ENCODE measurements at places on chromosomes 5 and 9.

GRCh38 chr5:84088996-84089395, 295.7 kb downstream of the EDIL3 start:
- DNase-seq, result no peak

DNA sequence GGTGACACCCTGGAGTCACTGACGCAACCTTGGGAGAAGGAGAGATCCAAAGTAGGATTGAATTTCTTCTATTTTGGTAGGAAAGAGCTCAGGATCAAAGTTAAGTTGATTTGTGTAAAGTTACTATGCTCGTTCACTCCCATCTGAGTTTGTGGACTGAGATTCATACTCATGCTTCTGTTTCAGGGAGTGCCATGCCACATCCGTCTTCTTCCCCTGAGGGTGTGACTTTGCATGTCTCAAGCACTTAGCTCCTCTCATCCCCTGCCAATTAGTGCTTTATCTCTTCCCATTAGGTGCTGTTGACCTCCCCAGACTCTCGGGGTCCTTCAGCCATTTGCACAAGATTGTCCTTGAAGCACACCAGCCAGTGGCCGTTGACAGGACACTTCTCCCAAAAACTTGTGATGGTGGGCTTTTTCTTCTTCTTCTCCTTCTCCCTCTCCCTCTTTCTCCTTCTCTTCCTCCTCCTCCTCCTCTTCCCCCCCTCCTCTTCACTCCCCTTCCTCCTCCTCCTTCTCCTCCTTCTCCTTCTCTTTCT, 232.2 kb upstream of the KLF4 start:
- no peak for DNase-seq

- no peak for DNase-seq
Measured at GRCh38 chr9:98494852-98495251, 213.9 kb downstream of the GABBR2 start.

- no peak for DNase-seq
Measured at GRCh38 chr9:38226491-38226951, 157.5 kb upstream of the SHB start.

GRCh38 chr5:60297658-60298057, 402.3 kb downstream of the DEPDC1B start:
- no peak for DNase-seq

DNA sequence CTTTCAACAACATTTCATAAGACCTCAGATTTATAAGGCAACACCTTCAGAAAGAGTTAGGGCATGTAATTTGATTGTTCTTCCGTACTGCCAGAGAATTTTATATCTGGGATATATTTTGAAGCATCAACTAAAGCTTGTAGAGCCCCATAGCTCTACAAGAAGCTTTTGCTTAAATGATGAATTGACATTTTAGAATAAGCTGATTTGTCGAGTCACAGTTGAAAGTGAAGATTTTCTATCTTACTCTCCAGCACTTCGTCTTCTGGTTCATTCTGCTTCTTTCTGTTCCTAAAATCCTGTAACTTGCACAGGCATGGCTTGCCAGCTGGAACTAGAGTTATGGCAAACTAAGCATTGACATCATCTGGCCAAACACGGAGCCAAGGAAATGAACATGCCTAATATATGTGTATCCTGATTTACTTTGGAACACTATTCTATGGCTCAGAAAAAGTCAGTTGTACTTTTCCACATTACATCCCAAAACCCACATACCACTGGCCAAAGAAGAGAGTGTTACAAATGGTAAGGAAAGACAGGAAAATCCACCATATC, 68.6 kb upstream of the MAST4 start:
- no peak for DNase-seq
